COLO829 (cell line): ENCODE measurements at places on chromosomes 16 and 17.

DNA sequence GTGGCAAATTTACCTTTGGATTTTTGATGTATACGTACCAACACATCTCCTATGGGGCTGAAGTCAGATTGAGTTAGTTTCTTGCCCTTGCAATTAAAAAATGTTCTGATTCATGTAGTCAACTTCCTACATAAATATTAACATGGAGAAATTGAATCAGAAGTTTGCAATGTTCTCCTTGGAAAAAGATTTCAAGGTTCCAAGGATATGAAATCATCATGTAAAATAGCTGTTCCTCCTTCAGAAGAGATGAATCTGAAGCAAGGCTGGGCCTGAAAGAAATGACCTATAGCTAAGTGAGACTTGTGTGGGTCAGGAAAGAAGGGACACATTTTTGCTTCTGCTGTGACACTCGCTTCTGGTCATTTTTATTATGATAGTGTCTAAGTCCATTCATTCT lies 131.7 kb downstream of the RGS9 start:
- DNase-seq = no peak

DNA sequence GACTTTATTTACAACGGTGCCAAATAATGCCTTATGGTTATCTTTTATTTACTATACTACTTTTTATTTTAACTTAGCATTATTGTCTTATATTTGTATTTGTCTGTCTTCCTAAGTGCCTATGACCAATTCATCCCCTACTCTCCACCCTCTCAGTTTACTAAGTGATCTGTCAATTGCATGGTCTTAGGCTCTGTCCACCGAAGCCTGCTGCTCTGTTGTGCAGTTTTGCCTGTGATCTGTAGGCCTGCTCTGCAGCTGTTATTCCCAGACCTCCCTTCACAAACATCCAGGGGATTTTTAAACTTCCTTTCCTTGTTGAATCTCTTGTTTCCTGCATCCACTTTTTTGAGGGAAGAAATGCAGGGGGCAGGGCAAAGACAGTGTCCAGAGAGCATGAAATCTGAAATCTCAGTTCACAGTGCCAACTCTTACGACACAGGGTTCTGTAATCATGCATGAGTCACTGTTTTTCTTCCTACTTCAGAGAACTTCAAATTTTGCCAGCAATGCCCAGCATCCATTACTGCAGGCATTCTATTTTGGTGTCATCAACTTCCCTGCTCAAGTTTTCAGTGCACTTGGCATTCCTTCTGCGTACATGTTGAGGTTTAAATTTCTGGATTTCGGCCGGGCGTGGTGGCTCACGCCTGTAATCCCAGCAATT lies 11.4 kb downstream of the SLFN5 start:
- DNase-seq = peak; percentile 45

- DNase-seq = no peak
Observed at GRCh38 chr16:19522397-19522732, 467 bp upstream of the GDE1 start.

GRCh38 chr17:12409082-12409481 lies 256.6 kb upstream of the MYOCD start:
- DNase-seq = no peak

GRCh38 chr16:57688987-57689761 lies 5.4 kb upstream of the DRC7 start:
- DNase-seq = no peak

GRCh38 chr17:42181851-42182207 lies 887 bp upstream of the KCNH4 start:
- no peak for DNase-seq

GRCh38 chr16:31157136-31157535 lies 7.3 kb upstream of the PRSS36 start:
- no peak for DNase-seq

DNA sequence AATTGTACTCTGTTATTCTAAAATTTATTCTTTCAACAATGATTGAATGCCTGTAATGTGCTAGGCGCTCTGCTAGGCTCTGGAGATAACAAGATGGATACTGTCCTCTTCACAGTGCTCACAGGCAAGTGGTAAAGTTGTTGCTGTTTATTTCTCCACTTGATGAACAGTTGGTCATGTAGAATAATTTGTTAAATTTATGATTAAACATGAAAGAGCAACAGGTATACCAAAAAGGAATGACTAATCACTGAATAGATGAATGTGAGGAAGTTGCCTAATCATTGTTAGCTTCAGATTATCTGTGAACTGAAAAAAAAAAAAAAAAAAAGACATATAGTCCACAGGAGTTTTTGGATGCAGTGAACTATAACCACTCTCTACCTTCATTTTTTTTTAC lies 62.3 kb downstream of the NFATC3 start:
- no peak for DNase-seq

GRCh38 chr17:41935641-41936040 lies 5.2 kb downstream of the ODAD4 start:
- no peak for DNase-seq

DNA sequence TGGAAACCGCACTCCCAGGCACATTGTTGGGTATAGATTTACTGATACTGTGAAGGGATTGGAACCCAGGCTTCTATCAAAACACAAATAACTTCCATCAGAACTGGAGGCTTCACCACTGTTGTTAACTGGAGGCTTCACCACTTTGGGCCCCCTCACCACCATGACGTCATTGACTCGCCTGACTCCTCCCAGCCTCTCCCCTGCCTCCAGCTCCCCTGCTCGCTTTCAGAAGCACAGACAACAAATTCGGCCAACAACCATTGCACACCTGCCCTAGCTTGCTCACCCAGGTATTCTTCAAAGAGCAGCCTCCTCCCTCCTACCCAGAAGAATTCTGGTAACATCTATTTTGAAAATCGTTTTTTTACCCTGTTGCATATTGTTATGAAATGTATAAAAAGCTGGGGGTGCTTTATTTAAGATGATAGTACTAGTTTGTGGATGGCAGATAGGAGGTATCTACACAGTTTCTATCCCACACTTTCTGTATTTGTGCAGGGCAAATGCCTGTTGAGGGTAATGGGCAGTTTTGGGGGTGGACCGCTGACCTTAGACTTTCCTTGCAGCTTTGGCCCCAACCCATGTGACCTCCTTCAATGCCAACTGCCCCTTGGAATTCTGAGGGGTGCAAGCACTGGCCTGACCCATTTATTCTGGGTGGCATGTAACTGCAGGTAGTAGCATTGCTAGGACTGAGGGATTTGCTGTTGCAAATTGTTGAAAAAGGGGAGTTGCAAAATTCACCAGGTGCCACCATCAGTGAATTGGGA lies 54.1 kb downstream of the HLF start:
- DNase-seq = no peak

DNA sequence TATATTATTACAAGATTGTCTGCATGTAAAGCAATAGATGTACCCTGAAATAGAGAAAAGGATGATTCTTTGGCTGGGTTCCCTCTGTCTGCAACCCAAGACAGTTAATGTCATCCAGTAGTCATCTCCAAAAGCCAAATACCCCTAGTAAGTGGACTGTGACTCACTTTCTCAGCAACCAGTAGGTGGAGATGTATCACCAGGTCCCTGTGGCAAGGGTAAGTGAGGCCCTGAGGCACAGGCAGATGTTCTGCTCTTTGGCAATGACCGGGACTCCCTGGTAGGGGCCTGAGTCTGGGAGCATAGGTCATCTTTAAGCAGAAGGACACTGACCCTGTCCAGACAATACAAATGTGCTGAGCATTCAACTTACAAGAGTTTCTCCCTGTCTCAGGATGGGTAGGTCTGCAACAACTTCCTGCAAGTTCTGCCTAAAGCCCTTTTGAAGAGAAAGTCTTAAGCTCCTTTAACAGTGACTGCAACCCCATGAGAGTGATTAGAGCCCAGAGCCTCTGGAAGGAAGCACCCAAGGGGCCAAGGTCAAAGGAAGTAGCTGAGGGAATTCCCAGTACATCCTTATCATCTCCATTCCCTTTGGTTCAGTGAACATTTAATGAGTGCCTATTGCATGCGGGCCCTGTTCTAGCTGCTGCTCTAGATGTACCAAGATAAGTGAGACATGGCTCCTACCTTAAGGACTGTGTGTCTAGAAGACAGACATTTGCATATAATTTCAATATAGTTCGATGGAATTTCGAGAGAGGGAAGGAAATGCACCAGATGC lies 31.9 kb downstream of the PMP22 start:
- peak; percentile 40 for DNase-seq

- no peak for DNase-seq
Observed at GRCh38 chr16:76796416-76796815, 394.6 kb upstream of the MON1B start.
